ENCODE measurements at places on chromosomes 5 and 9.
A peak's percentile ranks its signal among the peaks of the same experiment; 100 is the strongest.

GRCh38 chr5:22593592-22593991 is 259.6 kb downstream of the CDH12 start:
- DNase-seq: no peak

DNA sequence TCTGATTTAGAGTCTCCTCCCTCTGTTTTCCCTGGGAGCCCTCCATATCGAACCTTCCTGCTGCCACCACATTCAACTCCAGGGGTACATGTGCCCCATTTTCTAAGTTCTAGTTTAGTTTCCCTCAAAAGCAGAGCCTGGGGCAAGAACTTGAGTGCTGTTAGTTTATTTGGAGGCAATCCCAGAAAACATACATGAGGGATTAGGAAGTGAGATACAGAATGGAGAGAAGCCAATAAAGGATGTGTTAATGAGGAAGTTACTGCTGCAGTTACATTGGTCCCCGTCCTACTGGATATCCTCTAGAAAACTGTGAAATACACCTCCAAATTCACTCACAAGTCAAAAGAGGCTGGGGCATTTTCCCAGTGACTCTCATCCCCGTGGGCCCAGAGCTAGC is 159.4 kb upstream of the SMARCA2 start:
- no peak for DNase-seq

DNA sequence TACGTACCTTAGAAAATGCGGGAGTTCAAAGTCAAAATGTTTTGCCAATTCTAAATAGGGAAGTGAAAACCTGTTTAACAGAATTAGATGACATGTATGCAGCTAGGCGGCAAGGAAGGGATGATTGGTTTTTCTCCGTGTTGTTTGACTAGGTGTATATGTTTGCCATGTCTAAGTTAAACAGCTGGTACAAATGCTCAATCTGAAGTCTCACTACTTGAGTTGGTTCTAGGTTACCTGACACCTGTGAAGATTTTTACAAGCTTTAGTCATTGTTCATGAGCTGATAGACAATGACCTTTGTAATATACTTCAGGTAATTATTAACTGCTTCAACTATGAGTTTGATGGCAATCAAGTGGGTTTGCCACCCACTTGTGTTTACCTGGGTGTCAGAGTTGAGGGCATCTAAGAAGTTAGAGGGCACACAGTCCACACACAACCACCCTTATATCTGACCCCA is 74.3 kb downstream of the SLC44A1 start:
- DNase-seq: peak; percentile 61

GRCh38 chr5:81450940-81451339 is 57.0 kb upstream of the ACOT12 start:
- DNase-seq: no peak

- DNase-seq: no peak
Measured at GRCh38 chr9:124488641-124489210, 18.5 kb downstream of the NR5A1 start.

DNA sequence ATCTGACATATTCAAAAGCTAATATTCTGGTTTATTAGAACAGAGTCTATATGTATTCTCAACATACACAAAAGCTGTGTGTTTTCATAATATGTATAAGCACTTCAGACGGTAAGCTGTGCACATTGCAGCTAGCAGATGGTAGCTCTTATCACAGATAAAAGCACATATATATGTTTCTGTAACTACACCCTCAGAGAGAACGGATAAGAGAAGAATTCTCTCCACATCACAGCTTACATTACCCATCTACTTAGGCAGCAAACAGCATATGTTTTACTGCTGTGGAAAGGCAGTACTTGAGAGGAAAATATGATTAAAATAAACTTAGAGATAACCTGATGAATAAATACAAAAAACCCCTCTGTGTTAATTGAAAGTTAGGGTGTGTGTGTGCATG is 450.9 kb upstream of the ZNF608 start:
- DNase-seq: no peak

GRCh38 chr9:70574151-70574837 is 159.8 kb upstream of the KLF9 start:
- no peak for DNase-seq

GRCh38 chr9:35051069-35051967 is 21.1 kb downstream of the VCP start:
- DNase-seq: peak; percentile 53

DNA sequence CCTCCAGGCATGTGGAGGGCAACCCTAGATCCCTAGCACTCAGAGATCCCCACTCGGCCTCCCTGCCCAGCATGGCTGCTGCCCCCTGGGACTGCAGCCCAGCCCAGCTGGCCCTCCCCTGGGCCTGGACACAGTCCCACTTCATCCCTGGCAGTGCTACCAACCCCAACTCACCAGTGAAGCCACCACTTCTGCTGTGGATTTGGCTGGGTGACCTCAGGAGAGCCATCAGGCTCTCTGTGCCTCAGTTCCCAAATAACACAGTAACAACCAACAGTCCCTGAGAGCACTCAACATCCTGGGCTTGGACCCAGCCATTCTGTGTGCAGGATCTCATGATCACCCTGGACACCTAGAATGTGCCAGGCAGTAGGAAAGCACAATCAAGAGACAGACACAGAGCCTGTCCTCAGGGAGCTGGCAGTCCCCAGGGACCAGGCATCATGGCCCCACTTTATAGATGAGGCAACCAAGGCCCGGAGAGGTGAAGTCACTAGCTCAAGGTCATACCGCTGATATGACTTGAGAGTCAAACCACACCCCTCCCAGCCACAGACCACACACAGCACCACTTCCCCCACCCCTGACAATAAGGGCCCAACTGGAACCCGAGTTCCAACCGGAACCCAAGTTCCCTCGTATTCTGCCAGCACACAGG is 4.7 kb upstream of the PSMB7 start:
- DNase-seq: no peak

- DNase-seq: no peak
Measured at GRCh38 chr5:1383886-1384401, 39.0 kb upstream of the CLPTM1L start.

DNA sequence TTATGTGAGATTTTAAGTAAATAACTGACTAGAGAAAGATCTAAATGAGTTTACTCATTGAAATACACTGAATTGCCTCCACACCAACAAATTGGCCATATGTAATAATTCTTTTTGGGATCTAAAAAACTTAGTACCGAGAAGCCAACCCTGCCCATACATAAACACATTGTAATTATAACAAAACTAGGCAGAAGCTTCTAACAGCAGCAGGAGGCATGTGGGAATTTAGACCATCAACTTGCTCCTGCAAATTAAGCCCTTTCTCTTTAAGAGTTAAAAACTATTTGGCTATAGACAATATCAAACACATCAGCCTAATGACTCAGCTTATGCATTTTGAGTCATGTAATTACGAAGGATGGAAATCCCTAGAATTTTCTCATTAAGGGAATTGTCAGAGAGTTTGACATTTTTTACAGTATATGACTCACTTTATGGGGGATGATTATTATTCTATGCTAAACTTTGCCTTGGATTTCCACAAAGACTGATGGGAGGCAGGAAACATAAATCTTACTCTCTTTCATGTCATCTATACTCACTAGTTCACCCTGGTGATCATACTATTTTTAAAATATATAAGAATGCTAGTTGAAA is 1.0 kb downstream of the IL7R start:
- DNase-seq: no peak

GRCh38 chr9:21481470-21482056 is 550 bp downstream of the IFNE start:
- DNase-seq: peak; percentile 1

DNA sequence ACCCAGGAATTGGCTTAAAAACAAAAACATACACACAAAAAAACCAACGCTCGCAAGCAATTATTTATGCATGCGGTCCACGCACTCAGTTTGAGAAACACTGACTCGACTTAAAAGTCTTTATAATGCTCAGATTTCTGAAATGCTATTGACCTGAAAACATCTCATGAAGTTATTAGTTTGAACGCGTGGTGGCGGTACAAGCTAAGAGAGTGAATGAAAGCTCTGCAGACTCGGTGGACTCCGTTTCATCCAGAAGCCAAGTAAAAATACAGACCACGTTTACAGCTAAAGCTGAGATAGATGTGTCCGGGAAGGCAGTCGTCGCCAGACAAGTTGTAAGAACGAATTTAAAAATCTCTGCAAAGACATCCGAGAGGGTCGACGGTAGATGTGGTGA is at the start of gene PCDHB6:
Gene PCDHB6 (plus strand): TSS at position 246 of the 400 bp plus-strand sequence. CDS start 201 bp downstream, outside the sequence.
- DNase-seq: no peak

- no peak for DNase-seq
Measured at GRCh38 chr9:137219757-137220316, 2.2 kb downstream of the RNF208 start.

GRCh38 chr5:152256580-152256979 is 148.5 kb downstream of the NMUR2 start:
- DNase-seq: no peak

- no peak for DNase-seq
Measured at GRCh38 chr5:154647114-154647760, 107.9 kb upstream of the LARP1 start.

DNA sequence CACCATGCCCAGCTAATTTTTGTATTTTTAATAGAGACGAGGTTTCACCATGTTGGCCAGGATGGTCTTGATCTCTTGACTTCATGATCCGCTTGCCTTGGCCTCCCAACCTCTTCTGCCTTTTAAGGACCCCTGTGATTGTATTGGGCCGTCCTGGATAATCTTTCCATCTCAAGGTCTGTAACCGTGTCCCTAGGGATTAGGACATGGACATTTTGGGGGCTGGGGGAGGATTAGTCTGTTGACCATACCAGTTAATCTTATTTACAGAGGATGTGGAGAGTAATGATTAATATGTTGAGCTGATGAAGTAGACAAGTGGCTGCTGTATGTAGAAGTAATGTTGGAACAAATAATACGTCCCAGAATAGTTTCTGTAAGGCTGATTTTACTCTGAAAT is 23.1 kb downstream of the LNPEP start:
- peak; percentile 47 for DNase-seq

- no peak for DNase-seq
Measured at GRCh38 chr5:179373961-179374505, 28.8 kb upstream of the ADAMTS2 start.

DNA sequence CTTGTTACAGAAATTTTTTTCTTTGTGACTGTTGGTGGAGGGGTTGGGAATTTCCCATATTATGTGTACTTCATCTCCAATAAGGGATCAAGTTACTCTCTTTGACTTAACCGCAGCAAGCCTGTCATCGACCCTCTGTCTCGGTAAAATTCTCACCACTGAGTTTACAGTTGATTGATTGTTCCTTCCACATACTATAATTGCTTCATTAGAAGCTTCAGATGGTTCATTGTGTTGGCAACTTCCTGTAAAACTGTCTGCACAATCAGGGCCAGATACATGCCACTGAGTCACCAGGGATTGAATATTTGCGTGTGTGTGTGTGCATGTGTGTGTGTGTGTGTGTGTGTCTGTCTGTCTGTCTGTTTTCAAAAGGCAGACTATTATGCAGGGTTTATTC is 176.6 kb downstream of the ZNF462 start:
- no peak for DNase-seq

GRCh38 chr5:14662721-14663260 is 1.7 kb upstream of the OTULIN start:
- DNase-seq: no peak

GRCh38 chr5:54090495-54091120 is 219.8 kb downstream of the ARL15 start:
- no peak for DNase-seq

DNA sequence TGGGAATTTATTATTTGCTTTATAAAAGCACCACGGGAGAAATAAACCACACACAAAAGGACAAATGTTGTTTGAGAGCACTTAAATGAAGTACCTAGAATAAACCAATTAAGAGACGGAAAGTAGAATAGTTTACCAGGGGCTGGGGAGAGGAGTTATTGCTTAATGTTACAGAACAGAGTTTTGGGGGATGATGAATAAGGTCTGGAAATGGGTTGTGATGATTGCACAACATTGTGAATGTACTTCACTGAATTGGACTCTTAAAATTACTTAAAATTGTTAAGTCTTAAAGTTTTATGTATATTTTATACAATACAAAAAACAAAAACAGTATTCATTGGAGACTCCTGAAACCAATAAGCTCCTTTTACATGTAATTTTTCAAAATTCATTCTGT is 1.5 kb downstream of the ZBTB43 start:
- DNase-seq: no peak

- DNase-seq: peak; percentile 57
Measured at GRCh38 chr5:170183816-170184687, 48.7 kb upstream of the C5orf58 start.

DNA sequence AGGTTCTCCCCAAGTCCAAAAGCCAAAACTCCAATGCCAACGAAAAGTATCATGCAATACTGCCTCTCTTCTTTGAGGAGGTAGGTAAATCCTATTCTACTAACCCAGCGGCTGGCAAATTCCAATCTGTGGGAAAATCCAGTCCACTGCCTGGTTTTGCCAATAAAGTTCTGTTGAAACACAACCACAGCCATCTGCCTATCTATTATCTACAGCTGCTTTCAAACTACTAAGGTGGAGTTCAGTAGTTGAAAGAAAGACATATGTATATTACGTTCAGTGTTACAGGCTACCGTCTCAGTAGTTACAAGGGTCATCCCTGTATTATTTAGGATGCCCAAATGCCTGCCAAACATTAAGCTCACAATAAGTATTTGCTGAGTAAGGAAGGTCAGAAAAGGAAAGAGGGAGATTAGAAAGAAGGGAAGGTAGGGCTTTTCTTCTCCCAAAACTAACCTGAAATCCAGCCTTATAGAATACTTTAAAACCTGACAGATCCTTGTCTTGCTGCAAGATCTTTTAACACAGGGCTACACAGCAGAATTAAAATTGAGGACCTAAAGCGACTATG is 16.2 kb downstream of the ARL15 start:
- no peak for DNase-seq

DNA sequence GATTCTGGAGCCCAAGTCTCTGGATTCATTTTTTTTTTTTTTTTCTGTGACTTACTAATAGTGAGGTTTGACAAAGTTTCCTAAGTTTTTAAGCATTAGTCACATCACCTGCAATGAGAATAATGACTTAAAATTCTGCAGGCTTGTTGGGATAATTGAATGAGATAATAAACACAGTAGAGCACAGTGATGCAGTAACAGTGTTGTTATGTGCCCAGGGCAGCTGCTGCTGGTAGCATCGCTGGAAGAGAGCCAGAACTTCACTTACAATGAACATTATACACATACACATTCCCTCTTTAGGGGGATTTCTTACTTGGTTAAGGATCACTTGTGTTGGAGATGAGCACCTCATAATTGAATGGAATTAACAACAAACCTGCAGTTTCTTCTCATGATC is 78.9 kb downstream of the ALDH7A1 start:
- DNase-seq: no peak

GRCh38 chr5:147203213-147203612 is 31.6 kb upstream of the STK32A start:
- DNase-seq: no peak

GRCh38 chr5:75049456-75050351 is 2.7 kb downstream of the GCNT4 start:
- peak; percentile 45 for DNase-seq

GRCh38 chr9:117335837-117336433 is 78.9 kb downstream of the ASTN2 start:
- no peak for DNase-seq

DNA sequence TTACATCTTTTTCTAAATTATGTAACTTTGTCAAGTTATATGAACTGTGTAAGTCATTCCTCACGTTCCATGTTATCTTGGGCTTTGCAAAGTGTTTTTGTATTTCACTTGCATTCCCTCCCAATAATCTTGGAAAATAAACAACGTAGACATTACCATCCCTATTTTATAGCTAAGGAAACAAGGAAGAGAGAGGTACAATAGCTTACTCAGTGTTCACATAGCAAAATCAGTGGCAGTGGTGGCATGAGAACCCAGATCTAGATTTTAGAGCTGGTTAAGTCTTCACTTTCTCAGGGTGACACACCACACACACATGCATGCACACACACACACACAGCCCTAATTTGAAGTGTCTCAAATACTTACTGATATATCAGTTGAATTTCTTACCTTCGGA is 34.1 kb downstream of the NSA2 start:
- no peak for DNase-seq

All from OCI-LY7 (cell line).